ENCODE measurements at places on chromosomes 7 and 10.

GRCh38 chr10:59279476-59279875 is 82.9 kb downstream of the FAM13C start:
- no peaks in the 10 kb centered on the region for H3K4me1 ChIP-seq
- no peak for DNase-seq
- H3K27me3 ChIP-seq, result no peaks in the 10 kb centered on the region
- no peaks in the 10 kb centered on the region for H3K36me3 ChIP-seq

- no peak overlapping the region for H3K27ac ChIP-seq
- H3K4me1 ChIP-seq, result no peaks in the 10 kb centered on the region
Observed at GRCh38 chr7:45294559-45294958, 137.0 kb downstream of the RAMP3 start.

- H3K27ac ChIP-seq, result no peak overlapping the region
- no peaks in the 10 kb centered on the region for H3K36me3 ChIP-seq
- H3K4me3 ChIP-seq, result no peak overlapping the region
- H3K4me1 ChIP-seq, result no peaks in the 10 kb centered on the region
- no peaks in the 10 kb centered on the region for H3K27me3 ChIP-seq
- DNase-seq, result no peak
Observed at GRCh38 chr10:96772196-96772595, 51.9 kb upstream of the PIK3AP1 start.

DNA sequence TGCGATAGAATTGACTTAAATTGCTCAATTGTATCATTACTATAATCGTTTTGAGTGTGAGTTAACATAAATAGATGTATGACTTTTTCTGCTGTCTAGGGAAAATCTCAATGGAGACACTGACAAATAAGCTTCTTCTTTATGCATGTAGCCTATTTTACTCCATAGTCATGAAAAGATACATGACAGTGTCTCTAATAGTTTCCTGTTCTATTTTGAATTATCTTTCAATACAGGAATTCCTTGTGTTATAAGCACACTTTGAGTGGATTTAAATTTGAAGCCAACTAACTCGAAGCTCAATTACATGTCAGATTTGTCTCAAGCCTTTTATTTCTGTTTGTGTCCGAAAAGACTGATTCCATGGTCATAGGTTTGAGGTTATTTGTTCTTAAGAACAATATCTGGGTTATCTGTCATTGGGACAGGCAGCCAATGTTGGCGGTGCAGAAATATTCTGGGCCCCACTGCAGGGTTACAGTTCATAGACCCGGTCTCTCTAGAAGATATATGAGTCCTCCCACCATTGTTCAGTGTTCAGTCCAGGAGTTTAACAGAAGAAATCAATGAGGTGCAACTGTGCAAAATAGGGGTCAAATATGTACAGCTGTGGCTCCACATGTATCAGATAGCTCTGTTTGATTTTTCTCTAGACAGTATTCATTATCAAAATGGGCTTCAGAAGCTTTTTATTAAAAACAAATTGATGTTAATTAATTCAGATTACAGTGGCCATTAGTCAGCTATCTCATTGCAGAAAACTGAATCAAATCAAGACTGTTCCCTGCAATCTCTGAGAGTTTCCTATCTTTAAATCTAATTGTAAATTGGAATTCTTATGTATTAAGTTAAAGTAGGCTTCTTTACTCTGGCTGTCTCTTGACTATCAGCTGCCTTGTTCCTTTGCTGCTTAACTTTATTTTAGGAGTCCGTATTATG is 1238.8 kb downstream of the NXPH1 start:
- H3K36me3 ChIP-seq, result no peaks in the 10 kb centered on the region
- H3K4me3 ChIP-seq, result no peak overlapping the region
- H3K4me1 ChIP-seq, result no peaks in the 10 kb centered on the region
- H3K27me3 ChIP-seq, result no peaks in the 10 kb centered on the region

DNA sequence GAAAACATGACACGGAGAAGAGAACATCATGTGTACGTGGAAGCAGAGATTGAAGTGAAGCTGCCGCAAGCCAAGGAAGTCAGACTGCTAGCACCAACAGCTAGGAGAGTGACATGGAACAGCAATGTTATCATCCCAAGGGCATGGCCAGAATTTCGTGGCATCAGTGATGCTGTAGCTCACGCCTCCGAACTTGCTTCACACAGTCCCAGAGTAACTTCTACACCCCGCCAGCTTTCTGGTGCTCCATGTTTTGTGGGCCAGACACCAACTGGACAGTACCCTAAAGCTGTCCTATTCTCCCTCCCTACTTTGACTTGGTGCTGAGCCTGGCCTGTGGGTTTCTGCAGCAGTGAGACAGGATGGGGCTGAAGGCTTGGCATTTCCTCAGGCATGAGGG is 33.0 kb upstream of the EMX2 start:
- no peaks in the 10 kb centered on the region for H3K36me3 ChIP-seq
- DNase-seq, result no peak
- no peak overlapping the region for H3K27ac ChIP-seq
- no peaks in the 10 kb centered on the region for H3K27me3 ChIP-seq
- no peak overlapping the region for H3K4me3 ChIP-seq

DNA sequence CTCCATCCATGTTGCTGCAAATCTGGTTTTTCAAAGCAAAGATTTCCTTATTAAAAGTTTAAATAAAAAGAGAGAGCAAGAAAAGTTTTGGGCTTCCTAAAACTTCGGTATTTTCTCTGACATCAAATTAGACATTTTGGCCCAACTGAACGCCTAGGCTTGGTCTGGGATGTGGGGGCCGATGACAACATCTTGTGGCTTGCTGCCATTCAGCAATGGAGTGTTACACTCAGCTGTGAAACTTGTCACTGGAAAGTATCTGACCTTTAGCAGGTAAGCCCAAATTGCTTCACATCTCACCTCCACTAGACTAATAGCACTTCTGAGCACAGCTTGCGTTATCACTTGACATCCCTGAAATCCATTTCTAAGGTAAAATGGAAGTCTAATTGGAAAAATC is 320.6 kb downstream of the GATA3 start:
- H3K4me1 ChIP-seq, result no peaks in the 10 kb centered on the region

- H3K4me3 ChIP-seq, result no peak overlapping the region
- no peaks in the 10 kb centered on the region for H3K36me3 ChIP-seq
- no peaks in the 10 kb centered on the region for H3K27me3 ChIP-seq
- peaks cover 35% of the 10 kb centered on the region for H3K4me1 ChIP-seq
- H3K27ac ChIP-seq, result no peak overlapping the region
- DNase-seq, result no peak
Observed at GRCh38 chr7:598899-599298, 79.3 kb upstream of the PDGFA start.

- no peaks in the 10 kb centered on the region for H3K4me1 ChIP-seq
- no peak for DNase-seq
- no peaks in the 10 kb centered on the region for H3K36me3 ChIP-seq
- no peak overlapping the region for H3K27ac ChIP-seq
- H3K27me3 ChIP-seq, result no peaks in the 10 kb centered on the region
Observed at GRCh38 chr10:43759216-43759615, 110.5 kb upstream of the ZNF32 start.

DNA sequence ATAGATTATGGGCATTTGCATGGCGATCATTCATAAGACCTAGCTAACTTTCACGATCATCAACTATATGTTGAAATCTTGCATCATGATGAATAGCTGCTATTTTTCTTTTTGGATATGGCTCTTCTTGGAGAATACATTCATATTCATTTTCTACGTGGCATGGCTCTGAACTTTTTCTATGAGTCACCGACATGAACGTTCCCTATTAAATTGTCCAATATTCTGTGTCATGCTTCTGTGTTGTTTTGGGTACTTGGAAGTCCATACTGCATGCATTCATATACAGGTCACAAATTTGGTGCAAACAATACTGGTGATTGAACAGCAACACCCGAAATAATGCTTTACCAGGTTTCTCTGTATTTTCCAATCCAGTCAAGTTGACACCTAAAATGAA is 37.9 kb upstream of the ANKRD1 start:
- no peaks in the 10 kb centered on the region for H3K4me1 ChIP-seq
- H3K36me3 ChIP-seq, result no peaks in the 10 kb centered on the region
- H3K4me3 ChIP-seq, result no peak overlapping the region
- DNase-seq, result no peak

- no peak overlapping the region for H3K27ac ChIP-seq
- H3K4me1 ChIP-seq, result no peaks in the 10 kb centered on the region
- H3K4me3 ChIP-seq, result no peak overlapping the region
- no peaks in the 10 kb centered on the region for H3K36me3 ChIP-seq
- no peak for DNase-seq
- no peaks in the 10 kb centered on the region for H3K27me3 ChIP-seq
Observed at GRCh38 chr10:93921338-93921737, 27.6 kb downstream of the SLC35G1 start.

DNA sequence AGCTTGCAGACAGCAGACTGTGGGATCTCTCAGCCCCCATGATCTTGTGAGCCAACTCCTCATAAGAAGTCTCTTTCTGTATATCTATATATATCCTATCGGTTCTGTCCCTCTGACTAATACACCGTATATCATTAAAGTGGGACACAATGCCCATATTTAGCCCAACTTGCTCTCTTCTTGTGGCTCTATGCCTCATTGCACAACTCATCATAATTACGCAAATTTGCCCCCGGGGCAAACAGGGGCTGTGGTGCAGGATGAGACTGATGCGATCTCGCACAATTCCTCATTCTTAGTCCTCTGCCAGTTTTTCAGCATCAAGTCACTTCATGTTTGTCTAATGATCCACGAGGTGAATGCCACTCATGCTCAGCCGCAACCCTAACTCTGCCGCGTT is 183.2 kb downstream of the PRPF18 start:
- no peaks in the 10 kb centered on the region for H3K27me3 ChIP-seq
- no peaks in the 10 kb centered on the region for H3K4me1 ChIP-seq
- H3K27ac ChIP-seq, result no peak overlapping the region
- no peaks in the 10 kb centered on the region for H3K36me3 ChIP-seq

DNA sequence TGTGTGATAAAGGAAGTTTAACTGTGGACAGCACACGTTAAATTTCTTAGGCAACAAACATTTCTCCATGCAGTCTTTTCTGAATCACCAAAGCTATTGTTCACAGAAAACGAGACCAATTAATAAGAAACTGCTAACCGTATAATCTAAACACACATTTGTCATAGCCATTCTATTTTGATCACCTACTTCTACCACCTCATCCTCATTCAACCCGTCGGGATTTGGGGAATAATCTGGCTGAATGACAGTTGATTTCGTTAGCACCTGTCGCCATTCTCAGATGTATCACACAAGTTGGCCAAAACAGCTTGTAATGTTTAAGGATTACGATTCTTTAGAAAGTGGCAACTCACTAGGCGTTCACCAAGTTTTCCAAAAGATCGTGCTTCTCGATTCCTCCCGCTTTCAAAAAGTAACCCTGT is 1.2 kb downstream of the EZH2 start:
- peak overlapping the region; percentile 70 for H3K4me3 ChIP-seq
- H3K27ac ChIP-seq, result peak overlapping the region; percentile 93
- H3K27me3 ChIP-seq, result no peaks in the 10 kb centered on the region
- no peak for DNase-seq

GRCh38 chr7:136259074-136259473 is 281.9 kb upstream of the MTPN start:
- no peak overlapping the region for H3K4me3 ChIP-seq
- no peak for DNase-seq
- no peaks in the 10 kb centered on the region for H3K36me3 ChIP-seq

DNA sequence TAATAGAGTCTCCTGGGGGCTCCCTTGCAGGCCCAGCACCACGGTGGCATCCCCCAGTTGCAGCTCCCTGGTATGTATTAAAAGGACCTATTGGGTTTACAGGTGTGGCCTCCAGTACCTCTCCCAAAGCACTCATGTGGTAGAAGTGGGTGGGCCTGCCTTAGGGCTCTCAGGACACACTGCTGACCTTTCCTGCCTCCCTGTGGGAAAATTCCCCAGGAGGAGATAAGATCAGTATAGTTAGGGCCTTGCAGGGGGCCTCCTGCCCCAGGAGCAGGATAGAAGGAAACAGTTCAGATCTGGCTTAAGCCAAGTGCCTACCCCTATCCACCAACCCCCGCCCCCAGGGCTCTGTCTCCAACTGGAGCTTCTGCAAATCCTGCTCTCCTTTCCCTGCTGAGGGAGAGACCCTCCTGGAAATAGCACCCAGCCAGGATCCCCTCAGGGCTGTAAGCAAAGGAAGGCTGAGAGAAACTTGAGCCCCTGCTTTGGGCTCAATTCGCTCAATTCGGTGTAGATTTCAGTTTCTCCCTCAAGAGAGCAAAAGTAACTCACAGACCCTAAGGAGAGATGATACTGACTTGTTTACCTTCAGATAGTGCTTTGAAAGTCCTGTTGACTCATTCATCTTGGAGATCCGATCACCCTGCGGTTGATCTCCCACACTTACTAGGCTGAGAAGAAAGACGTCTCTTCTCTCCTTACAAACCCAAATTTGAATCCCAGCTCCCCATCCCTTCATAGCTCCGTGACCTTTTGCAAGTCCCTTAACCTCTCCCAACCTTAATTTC is 130.6 kb downstream of the WDR11 start:
- peaks cover 3% of the 10 kb centered on the region for H3K27me3 ChIP-seq
- H3K4me3 ChIP-seq, result no peak overlapping the region
- DNase-seq, result no peak

- no peaks in the 10 kb centered on the region for H3K36me3 ChIP-seq
- H3K27ac ChIP-seq, result no peak overlapping the region
- no peaks in the 10 kb centered on the region for H3K4me1 ChIP-seq
Observed at GRCh38 chr10:116150606-116151005, 122.4 kb downstream of the GFRA1 start.

DNA sequence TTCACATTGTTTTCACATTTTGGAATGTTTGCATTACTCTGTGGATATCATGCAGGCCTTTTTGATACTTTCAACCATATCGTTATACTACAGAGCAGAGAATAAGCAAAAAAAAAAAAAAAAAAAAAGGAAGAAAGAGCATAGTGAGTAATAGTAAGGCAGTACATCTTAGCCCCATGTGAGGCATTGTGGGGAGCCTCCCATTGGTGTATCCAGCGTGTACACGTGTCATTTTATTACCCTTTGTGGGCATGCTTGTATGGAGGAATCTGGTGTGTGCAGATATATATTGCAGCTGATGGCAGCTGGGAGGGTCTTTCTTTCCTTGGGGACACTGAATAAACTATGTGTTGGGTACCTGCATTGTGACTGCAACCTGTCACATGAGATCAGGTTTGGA is 19.6 kb downstream of the R3HCC1L start:
- H3K27ac ChIP-seq, result no peak overlapping the region
- peaks cover 9% of the 10 kb centered on the region for H3K36me3 ChIP-seq
- DNase-seq, result no peak
- H3K4me1 ChIP-seq, result no peaks in the 10 kb centered on the region

GRCh38 chr10:88932539-88933256 is 19.9 kb downstream of the ACTA2 start:
- H3K4me1 ChIP-seq, result peaks cover 9% of the 10 kb centered on the region
- no peak overlapping the region for H3K4me3 ChIP-seq
- no peak for DNase-seq
- H3K27me3 ChIP-seq, result no peaks in the 10 kb centered on the region
- H3K36me3 ChIP-seq, result peaks cover 2% of the 10 kb centered on the region

DNA sequence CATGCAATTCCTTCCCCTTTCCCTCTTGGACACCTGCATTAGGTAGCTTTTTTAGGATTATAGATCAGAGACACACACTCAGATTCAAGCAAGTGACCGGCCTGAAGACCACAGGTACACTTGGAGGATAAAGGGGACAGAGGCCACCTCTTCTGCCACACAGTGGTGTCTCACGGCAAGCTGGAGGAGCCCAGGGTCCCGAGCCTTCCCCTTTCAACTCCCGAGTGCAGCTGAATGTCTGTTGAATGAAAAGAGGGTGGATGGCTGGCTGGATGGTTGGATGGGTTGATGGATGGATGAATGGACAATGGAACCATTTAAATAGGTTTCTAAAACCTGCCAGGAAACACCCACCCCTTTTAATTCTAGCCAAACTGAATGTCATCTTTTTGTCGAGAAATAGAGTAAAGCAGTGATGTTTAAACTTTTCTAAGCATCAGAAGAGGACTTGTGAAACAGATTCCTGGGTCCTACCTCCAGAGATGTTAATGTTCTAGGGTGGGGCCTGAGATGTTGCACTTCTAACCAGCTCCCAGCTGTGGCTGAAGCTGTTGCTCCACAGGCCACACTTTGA is 49.2 kb upstream of the ZMIZ1 start:
- no peak overlapping the region for H3K4me3 ChIP-seq
- no peaks in the 10 kb centered on the region for H3K4me1 ChIP-seq
- no peak for DNase-seq
- H3K36me3 ChIP-seq, result no peaks in the 10 kb centered on the region
- H3K27me3 ChIP-seq, result no peaks in the 10 kb centered on the region

All from effector memory CD4-positive, alpha-beta T cell (primary cell).